Posterior vena cava (tissue), 2 donors: ENCODE measurements at places on chromosomes 5 and 9. TPM values are rescaled to one million over a fixed set of nuclear protein-coding genes. Genes with fewer than 3 reads are reported as not detected.

CD74 gene
- total RNA-seq = 566 TPM

SLC46A2 gene
- total RNA-seq = 0.28 TPM

CRHBP gene
- 0.62 TPM for total RNA-seq

CYSRT1 gene
- 0.32 TPM for total RNA-seq
